NCI-H2029 treated with DMSO at 0.1 percent for 48 hours (cell line): ENCODE measurements at places on chromosomes 12 and 14.

DNA sequence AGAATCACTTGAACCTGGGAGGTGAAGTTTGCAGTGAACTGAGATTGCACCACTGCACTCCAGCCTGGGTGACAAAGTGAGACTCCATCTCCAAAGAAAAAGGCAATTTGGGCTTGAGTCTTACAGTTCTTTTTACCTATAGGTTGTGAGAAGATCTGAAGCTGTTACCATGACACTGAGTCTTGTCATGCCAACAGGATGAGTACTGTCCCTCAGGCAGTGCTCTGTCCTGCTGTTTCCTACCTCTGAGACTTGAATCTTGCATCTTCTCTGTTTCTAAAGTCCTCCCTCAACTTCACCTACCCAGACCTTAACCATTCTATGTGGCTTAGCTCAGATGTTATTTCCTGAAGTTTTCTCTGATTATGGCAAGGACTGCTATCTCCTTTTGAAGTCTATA lies 400.8 kb upstream of the PRICKLE1 start:
- DNase-seq: no peak

DNA sequence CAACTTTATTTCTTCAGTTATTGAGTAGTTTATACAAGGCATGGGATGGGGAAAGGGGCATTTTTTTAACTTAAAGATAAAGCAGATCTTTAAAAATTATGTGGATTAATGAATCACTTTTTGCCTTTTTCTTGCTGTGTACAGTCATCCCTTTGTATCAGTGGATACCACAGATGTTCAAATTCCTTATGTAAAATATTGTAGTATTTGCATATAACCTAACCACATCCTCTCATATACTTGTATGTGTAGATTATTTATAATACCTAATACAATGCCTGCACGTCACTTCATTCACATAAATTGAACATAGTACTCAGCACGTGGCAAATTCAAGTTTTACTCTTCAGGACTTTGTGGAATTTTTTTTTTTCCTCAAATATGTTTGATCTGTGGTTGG lies 66.5 kb upstream of the MON2 start:
- no peak for DNase-seq

GRCh38 chr12:50326590-50327284 lies 43.4 kb upstream of the LIMA1 start:
- DNase-seq: peak; percentile 65

- DNase-seq: peak; percentile 33
Observed at GRCh38 chr12:74021937-74022336, 515.7 kb upstream of the ATXN7L3B start.

DNA sequence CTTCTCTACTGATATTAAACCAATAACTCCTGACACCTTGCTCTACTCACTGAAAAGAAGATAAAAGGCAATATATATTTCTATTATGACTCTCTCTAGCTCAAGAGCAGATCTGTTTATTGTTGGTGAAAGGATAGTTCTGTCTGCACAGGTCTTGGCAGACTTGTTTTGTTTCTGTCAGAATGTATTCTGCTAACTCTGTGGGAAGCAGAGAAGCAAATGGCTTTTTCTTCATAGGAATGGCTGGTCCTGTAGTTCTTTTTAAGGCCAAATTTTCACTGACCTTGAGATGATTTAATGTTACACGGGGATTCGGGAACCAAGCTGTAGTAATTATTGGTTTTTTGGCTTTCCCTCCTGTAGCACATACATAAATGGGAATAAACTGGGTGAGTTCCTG lies 512.1 kb downstream of the DIO2 start:
- no peak for DNase-seq

DNA sequence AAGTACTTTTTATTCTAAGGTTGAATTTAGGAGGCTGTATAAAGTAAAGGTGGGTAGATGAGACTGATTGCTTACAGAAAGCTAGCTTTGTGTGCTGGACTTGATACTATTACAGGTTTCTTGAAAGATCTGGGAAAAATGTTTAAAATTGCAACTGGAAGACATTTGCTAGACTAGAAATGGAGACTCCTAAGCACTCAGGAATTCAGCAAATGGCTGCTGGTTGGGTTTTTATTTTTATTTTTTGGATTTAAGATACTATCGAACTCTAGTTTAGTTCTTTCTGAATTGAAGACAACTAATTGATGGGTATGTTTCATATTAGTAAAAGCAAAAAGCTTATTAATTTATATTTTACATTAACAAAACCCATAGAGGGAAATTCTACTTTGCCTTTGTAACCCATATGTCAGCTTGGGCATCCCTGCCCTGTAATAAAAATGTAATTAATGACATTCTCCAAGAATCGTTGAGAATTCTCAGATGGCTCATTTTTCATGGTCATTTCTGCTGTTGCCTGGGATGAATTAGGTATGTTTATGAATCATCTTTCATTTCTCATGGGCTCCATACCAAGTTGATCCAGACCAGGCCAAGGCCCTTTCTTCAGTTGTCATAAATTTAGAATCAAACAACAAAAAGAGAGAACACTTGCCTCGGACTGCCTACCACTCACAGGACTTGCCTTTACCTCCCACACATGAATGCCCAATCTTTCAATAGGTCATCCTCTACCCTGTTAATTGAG lies 102.1 kb downstream of the ERGIC2 start:
- DNase-seq: no peak

DNA sequence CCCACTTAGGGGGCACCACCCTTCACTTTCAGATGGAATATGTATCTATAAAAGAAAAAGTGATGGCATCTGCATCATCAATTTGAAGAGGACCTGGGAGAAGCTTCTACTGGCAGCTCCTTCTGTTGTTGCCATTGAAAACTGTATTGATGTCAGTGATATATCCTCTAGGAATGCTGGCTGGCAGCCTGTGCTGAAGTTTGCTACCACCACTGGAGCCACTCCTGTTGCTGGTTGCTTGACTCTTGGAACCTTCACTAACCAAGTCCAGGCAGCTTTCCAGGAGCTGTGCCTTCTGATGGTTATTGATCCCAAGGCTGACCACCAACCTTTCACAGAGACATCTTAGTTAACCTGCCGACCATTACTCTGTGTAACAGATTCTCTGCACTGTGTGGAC lies 44.7 kb downstream of the RIMKLB start:
- DNase-seq: no peak

DNA sequence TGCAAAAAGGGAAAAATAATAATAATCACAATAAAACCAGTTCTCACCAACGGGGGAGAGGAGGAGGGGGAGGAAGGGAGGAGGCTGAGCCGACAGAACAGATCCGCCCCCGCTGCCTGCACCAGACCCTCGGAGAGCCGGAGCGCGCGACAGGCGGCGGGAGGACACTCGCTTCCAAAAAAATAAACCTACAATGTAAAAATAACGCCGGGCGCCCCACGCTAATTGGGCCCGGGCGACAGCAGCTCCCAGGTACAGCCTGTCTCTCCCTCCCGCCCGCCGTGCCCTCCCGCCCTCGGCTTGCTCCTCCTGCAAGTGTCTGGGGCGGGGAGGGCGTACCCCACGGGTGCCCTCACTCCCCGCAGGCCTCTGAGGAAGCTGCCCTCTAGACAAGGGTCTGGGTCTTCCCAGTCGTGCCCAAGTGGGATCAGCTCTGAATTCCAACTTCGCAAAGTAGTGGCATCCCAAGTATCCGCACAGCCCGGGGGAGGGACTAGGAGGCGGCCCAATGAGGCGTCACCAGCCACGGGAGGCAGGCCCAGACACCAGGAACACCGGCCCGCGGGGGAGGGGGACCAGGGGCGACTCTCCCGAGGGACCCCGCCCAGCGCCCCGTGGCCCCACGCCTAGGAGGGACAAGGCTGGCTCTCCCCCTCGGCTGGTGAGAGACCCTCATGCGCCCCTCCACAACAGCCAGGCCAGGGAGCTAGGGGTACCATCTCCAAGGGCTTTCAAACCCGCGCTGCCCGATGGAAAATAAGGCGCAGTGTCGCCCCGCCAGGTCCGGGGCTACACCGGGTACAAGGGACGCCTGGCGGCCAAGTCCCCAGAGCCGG lies 1.0 kb downstream of the NCOR2 start:
- DNase-seq: peak; percentile 15

GRCh38 chr12:11624116-11624515 lies 25.4 kb upstream of the ETV6 start:
- DNase-seq: no peak

- peak; percentile 98 for DNase-seq
Observed at GRCh38 chr14:37594238-37594970, 645 bp downstream of the FOXA1 start.

DNA sequence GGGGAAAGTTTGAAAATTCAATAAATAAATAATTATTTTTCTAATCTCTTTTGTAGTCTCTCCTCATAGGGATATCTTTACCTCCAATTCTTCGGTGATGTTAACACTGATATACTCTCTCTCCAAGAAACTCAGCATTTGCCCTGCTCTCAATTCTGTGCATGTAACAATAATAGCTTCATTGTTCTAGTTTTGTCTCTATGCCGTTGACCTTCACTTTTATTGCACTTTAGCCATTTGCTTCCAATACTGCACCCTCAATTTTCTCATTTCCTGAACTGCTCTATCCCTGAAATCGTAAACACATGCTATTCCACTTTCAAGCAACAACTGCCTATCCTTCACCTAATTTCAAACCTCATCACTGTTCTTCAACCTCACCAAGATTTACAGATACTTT lies 645.0 kb downstream of the C12orf50 start:
- no peak for DNase-seq

- no peak for DNase-seq
Observed at GRCh38 chr12:16636435-16637055, 30.6 kb upstream of the LMO3 start.

DNA sequence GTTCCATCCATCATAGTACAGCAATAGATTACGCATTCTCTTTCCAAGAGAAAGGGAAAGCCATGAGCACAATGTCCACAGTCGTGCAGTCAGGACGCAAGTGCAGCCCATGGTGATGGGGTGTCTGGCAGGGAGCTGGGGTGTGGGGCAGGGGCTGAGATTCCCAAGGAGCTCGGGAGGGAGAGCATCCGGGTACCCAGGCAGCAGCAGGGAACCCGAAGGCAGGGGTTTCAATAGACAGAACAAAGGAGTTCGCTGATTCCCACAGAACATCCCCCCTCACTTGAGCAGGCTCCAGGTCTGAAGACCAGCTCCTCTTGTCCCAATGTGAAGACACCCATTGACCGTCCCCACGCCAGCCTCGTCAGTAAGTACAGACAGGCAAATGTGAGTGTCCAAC lies 13.5 kb downstream of the ANHX start:
- DNase-seq: no peak

GRCh38 chr12:26195250-26195640 lies at the start of gene SSPN:
TSS of gene SSPN (plus strand) at chr12:26195573. CDS start at chr12:26195673, 100 bp downstream.
- no peak for DNase-seq

DNA sequence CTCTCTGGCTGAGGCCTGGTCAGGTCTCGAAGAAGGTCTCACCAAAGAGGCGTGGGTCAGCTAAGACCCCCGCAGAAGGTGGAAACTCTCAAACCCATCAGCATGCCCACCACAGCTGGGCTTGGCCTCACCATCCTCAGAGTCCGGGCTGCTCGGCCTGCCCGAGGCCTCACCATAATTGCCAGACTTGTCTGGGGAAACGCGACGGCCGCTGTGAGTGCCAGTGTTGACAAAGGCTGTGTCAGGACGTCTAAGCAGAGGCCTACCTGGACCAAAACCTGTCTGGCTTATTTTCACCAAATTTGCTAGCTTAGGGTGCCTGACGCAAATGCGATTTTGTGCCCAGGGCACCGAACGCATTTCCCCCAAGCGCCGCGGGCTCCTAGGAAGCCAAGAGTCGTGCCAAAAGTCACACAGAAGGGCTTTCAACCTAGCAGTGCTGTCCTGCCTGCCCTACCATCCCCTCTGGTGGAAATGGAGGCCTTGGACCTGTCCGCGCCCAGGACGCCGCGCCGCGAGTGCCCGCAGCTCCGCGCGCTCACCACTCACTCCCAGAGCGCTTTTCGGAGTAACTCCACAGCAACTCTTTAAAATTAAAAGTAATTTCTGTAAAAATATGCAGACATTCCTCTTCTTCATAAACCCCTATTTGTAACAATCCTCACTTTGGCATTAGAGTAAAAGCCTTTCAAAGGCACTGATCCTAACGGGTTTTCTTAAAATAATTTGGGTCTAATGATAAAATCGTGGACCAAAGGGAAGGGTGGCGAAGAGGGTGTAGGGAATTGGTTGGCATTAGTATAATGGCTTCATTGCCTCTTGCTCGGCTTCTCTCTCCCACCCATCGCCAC lies 1.2 kb upstream of the ALX1 start:
- DNase-seq: no peak

DNA sequence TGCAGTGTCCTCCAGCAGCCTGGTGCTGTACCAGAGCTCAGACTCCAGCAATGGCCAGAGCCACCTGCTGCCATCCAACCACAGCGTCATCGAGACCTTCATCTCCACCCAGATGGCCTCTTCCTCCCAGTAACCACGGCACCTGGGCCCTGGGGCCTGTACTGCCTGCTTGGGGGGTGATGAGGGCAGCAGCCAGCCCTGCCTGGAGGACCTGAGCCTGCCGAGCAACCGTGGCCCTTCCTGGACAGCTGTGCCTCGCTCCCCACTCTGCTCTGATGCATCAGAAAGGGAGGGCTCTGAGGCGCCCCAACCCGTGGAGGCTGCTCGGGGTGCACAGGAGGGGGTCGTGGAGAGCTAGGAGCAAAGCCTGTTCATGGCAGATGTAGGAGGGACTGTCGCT lies 15.2 kb downstream of the C12orf43 start:
- DNase-seq: no peak

DNA sequence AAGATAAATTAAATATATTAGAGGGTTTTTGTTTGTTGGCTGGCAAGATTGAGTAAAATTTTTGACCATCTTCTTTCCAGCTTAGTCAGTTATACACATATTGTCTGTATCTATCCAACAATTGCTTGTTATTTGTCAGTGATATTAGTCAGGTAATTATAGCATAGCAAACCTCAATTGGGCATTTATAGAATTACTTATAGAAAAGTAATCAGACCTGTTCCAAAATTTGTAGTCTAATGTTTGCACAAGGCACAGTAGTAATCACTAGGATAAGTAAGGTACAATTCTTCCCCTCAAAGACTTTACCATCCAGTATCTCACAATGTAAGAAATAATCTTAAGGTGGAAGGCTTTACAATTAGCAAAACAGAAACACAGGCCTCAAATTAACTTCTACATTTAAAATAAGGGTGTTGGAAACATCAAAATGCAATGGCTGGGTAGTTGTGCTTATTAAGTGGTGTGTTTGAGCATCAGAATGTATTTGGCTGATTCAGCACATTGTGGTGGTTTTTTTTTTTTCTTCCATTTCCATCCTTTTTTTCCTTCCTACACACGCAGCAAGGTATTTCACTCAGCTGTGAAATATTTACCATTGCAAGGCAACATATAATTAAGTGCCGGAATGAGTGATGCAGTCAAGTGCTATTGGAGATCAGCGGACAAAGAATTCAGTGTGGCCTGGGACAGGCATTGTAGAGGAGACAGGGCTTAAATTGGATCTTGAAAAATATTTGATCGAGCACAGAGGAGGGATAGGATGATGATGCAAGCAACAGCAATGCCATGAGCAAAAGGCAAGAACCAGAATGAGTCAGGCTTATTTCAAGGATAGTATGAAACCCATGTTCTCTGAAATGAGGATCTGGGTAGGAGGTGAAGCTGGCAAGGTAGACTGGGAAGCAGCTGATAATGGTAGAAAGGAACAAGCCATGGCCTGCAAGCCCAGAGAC lies 178.2 kb downstream of the AKAP6 start:
- DNase-seq: no peak
